Stimulated activated naive CD8-positive, alpha-beta T cell treated with anti-CD3 and anti-CD28 coated beads, Interleukin-15, Interleukin-2, amounts not matched to agents 100 U/mL and 50 U/mL, for 24 hours (primary cell): ENCODE measurements at places on chromosomes 4 and X.

DNA sequence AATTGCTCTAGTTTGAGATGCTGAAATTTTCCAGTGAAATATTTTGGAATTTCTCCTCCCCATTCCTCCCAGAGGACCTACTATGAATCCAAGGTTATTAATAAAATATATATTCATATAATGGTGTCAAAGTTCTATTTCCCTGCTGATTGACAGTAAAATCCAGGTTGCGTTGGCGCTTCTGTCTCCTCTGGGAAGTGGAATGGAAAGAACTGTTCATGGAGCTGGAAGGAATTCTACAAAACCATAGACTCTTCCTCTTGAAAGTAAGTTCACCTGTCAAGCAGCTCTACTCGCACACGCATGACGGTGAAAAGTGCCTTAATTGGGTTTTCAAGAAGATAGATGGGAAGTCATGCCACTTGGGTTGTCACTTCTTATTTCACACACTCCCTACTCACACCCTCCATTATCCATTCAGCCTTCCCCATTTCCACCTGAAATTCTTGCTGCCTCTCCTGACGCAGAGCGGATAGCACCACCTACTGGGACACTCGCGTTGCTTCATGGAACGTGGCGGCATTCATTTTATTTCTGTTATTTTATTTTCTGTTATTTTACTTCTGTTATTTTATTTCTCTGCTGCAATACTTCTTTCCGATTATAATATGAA lies 351.6 kb downstream of the NLGN4X start:
- DNase-seq, result no peak

GRCh38 chr4:185713731-185714130 lies 98.3 kb downstream of the SORBS2 start:
- DNase-seq, result no peak

DNA sequence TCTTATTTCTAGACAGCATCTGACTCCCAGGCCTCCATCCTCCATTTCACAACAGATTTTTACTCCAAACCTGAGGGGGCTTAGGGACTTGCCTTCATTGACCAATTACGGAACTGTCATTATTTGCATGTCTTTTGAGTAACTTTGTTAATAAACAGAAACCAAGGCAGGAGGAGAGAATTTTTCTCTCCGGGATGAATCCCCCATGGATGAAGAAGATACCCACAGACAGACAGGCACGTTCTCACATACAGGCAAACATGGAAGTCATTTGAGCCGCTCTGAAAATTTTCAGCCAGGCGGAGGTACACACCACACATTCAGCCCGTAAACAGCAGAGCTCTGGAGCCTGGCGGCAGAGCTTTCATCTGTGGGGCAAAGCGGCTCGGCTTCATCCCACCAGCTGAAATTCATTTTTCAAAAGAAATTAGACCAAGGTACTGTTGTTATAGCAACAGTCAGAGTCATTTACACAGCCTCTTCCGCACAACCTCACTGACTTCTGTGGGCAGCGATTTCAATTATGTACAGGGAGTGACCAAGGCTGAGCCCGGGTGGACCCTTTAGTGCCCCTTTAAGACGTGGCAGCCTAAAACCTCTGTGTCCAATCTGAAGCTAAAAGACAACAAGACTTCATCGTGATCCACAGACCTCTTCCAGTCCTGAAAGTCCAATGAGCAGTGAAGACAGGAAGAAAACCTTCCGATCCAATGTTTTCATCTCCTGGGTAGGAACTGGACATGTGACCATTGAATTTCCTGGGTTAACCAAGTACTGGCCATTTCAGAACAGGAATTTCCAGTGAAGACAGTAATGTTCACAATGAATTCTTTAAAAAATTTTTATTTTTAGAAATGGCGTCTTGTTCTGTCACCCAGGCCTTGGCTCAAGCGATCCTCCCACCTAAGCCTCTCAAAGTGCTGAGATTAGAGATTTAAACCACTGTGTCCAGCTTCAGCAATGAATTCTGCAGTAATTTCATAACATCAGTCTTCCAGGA lies 237.0 kb downstream of the MGST2 start:
- no peak for DNase-seq

DNA sequence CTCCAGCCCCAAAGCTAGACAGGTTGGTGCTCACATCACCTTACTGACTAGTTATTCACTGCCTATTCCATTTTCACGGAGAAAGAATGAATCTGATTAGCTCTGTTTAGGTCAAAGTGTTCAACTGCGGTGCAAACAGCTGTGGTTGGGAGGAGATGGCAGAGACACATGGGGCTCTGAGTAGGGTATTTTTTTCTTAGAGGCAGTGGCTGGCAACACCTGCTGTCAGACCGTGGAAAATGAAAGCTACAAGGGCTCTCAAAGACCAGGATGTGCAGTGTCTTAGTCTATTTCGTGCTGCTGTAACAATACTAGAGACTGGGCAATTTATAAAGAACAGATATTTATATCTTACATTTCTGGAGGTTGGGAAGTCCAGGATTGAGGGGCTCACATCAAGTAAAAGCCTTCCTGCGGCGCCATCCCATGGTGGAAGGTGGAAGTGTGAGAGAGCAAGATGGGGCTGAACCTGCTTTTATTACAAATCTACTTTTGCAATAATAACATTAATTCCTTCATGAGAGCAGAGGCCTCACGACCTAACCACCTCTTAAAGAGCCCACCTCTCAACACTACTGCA lies 10.6 kb downstream of the NYX start:
- no peak for DNase-seq

DNA sequence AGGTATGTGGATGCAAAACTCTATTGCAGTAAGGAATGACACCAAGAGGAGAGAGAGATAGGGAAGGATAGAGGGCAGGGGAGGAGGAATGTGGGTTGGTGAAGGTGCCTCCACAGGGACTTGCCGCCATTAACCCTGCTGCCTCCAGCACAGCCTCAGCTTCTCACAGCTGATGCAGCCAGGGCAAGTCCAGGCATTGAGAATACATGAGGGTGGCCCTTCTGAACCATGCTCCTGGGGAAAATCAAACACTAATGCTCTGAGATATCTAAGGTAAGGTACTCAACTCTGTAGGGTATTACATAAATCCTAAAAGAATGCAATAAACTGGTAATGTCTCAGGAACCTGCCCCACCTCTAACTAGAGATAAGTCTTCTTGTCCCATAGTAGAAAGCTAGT lies 28.7 kb downstream of the UGT2B7 start:
- no peak for DNase-seq

DNA sequence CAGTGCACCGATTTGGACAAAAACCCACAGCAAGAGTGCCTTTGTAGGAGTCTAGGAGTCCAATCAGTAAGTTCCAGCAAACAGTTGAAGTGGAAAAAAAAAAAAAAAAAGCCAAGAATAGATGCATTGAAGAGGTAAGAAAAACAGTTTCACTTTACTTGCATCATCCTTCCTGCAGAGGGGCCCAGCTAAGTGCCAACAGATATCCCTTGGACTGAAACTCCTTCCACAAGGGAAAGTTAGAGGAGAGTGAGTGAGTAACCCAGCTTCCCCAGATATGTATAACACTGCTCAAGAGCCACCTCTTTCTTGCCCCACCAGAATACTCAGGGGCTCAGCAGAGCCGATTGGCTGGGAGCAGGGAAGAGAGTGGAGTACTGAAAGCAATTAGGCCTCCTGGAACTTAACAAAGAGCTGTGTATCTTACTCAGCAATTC lies 617.7 kb upstream of the SMIM31 start:
- DNase-seq, result no peak

GRCh38 chr4:95023110-95023509 lies 265.4 kb downstream of the BMPR1B start:
- DNase-seq, result no peak

- DNase-seq, result no peak
Observed at GRCh38 chrX:101163166-101163565, 56.4 kb upstream of the DRP2 start.

GRCh38 chr4:74413265-74413664 lies 31.7 kb upstream of the AREG start:
- no peak for DNase-seq

GRCh38 chr4:17583276-17583675 lies 6.3 kb downstream of the LAP3 start:
- DNase-seq, result no peak

DNA sequence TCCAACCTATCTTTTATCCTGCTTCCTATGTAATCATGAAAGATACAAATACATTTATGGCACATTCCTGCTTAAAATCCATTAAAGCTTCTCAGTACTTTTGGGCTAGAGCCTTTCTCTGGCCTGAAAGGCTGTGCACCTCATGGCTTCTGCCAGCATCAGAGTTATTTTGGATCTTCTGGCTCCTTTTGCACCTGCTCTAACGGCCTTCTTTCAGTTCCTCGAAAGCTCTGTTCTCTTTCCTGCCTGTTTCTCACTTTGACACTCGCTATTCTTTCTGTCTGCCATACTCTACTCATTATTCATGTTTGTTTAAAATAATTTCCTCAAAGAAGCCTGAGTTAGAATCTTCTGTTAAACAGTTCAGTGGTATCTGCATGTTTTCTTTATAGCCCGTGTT lies 86.0 kb downstream of the LRP2BP start:
- no peak for DNase-seq

- no peak for DNase-seq
Observed at GRCh38 chr4:99024481-99025275, 29.2 kb downstream of the METAP1 start.

DNA sequence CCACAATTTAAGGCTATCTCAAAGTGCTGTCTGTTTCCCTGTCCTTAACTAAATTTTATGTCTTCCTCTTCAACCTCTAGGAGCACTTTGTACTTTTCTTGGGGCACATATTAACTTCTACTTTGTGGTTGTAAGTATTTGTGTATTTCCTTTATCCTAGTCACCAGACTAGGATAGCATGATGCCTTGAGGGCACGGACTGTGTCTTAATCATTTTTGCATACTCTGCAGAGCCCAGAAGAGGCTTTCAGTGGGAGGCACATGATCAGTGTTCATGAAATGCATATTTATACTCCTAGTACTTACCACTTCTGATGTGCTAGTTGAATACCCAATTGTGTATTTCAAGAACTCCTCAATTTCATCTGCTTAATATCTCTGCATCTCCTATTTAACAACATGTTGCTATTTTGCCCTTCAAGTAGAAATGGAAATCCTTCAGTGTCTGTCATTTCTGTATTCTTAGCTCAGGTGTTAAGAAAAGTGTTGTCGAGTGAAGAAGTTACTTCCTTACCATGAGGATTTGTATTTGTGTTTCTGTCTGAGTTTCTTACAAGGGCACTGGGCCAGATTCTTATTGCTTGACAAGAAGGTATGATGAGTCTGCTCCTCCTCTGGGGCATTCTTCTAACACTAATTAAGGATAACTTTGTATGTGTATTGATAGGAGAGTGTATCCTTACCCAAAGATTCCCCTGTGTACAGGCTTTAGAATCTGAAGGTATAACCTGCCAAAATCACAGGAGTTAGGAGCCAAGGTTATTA lies 28.3 kb upstream of the PGRMC2 start:
- DNase-seq, result no peak

GRCh38 chr4:42018451-42018850 lies 28.1 kb downstream of the SLC30A9 start:
- DNase-seq, result no peak
